ENCODE measurements at places on chromosomes 5 and 9.

DNA sequence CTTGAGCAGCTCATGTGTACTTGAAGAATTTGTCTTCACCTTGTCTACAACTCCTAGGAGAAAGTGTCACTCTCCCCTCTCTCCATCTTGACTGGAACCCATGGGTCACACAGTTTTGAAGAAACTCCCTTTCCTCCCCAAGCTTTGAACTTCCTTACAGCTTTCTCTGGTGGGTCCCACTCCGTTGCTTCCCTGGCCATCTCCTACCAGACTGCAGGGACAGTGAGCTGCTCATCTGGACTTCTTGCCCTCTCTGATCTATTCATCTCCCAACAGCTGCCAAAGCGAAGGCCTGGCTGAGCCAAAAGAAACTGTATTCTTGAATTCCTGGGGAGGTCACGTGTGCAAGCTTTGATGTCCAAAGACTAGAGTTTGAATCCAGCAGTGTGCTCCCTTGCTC, 22.7 kb upstream of the CXCL14 start:
- no peak for DNase-seq

DNA sequence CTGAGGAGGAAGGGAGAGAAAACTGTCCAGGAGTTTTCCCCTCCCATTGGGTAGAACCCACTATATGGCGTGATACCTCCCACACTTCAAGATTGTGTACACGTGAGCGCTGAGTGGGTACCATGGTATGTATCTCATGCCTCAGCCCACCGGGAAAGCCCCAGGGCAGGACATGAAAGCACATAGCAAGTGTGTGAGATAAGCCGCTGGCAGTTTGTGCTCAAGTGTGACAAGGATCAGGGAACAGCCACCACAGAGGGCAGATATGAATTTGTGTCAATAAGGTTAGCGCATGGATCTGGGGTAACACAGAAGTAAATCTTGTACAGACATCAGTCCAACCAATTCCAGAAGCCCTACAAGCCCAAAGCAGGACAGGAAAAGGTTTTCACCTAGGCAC, 42.6 kb upstream of the NAA35 start:
- no peak for DNase-seq

DNA sequence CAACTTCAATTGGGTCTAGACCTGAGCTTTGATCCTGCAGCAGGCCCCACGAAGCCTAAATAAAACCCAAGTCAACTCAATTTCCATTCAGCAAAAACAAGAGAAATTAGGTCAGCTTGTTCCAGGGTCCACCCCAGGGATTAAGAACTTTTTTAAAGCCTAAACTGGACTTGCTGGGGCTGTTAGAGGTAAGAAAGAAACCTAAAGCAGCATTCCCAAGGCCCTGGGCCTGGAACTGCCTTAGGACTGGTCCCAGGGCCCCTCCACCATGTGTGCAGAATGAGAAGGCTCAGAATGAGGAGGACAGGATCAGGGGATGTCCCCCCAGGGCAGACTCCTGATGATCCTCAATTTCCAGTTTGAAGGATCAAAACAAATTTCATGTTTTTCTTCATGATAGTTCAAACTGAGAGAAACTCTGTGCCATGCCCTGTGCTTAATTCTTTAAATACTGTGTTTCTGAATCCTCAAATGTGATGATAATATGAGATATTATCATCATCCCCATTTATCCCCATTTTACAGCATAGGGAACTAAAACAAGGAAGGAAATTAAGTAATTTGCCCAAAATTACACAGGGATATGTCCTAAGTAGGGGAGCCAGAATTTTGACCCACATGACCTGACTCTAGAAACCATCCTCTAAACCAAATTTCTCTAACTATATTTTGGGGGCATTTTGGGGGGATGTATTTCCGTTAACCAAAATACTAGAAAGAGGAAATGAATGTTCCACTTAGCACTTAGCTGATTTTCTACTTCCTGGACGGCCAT, 64.5 kb downstream of the DENND1A start:
- DNase-seq = no peak

- DNase-seq = no peak
Measured at GRCh38 chr9:137494104-137494544, 35.0 kb upstream of the NSMF start.

DNA sequence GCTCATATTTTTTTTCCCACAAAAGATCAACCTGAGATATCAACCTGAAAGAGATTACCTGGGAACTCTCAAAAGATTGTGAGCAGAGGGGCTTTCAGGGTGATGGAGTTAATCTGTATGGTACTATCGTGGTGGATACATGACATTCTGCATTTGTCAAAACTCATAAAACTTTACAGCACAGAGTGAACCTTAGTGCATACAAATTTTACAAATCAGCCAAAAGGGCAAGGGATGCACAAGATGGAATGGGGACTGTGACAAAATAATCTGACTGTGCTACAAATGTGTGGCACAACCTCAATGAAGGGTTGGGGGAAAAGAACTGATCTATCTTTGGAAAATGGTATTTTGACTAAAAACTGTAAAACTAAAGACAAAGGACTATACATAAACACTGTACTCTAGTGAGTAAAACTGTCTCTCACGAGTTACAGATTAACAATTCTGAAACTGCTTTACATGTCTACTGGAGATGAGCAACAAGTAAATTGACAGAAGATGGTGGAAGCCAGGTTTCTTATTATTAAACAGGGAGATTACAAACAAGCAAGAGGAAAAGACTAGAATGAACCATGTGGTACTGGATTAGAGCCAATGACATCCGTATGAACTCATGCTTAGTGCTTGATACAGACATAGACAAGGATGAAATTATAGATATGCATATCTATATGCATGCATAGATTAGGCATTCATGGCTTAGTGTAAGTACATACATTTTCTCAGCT, 24.8 kb upstream of the RLN1 start:
- DNase-seq = no peak

DNA sequence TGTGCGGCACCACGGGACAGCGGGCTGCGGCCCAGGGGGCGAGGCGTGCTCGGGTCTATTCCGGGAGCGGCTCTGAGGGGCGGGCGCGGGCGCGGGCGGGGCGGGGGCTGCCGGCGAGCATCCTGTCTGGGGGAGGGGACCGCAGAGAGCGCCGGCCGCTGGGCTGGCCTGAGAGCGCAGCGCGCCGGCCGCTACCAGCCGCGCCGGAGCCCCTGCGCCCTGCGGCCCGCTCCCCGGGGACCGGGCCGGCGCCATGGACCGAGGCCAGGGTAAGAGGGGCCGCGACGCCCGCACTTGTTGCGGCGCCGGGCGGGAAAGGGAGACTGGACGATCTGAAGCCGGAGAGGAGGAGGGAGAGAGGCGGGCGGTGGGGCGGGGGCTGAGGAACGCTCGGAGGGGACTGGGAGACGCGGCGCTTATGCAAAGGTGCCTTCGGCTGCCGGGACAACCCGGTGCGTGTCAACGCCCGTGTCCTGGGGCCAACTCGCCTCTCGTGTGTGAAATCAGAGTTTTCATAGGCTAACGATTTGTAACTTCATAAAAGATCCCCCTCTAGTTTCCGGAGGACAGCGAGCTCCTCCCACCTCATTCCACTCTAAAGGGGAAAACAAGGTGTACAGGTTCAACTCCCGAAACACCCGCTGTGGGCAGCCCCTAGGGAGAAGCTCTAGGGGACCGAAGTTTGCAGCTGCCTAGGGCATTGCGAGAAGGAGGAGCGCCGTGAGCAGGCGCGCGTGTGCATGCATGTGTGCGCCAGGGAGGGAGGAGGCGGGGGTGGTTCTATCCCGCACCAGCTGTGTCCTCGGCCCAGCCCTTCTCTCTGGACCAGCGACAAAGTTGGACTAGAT, at the start of gene AFAP1L1:
Gene AFAP1L1 (plus strand): TSS at position 144 of the 848 bp plus-strand sequence. CDS start 110 bp downstream, at position 254.
- DNase-seq = no peak

DNA sequence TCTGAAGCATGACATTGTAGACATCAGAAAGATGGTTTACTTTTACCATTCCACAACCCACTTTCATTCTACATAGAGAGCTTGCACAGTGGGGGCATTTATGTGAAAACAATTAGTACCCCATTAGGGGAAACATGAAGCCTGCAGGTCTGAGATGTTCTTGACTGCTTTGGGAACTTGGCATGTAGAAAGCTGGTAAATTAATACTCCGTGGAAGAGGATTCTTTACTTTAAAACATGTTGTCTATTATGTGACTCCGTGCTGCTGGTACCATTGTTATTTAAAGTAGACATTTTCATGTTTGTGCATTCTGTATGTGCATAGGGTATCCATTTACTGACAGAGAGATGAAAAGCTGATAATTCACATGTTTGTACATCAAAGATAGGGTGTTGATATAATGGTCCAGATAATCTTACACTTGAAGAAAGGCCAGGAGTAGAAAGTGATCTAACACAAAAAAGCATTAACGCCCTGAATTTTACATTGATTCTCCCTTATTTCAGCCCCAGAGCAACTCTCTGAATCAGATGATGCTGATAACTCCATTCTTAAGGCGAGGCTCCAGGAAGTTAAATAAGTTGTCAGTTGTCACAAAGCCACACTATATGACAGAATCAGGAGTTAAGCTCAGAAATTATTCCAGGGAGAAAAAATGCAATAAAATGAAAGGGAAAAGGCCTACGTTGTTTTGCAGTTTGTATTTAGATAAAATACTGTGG, 50.1 kb upstream of the CD180 start:
- DNase-seq = no peak

GRCh38 chr5:109654455-109654854, 35.3 kb upstream of the MAN2A1 start:
- DNase-seq = no peak

DNA sequence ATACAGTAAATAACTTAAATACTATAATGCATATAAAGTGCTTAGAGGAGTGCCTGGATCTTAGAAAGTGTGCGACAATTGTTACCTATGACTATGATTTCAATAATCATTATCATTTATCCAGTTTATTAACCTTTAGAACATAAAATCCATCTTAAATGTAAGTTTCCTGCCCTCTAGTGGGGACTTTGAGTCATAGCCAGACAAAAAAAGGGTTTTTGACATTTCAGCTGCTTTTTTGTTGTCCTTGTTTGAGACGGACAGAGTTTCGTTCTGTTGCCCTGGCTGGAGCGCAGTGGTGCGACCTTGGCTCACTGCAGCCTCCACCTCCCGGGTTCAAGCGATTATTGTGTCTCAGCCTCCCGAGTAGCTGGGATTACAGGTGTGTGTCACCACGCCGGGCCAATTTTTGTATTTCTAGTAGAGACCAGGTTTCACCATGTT, 9.7 kb upstream of the C9orf152 start:
- peak; percentile 17 for DNase-seq

GRCh38 chr5:1139331-1140170, 27.7 kb upstream of the SLC12A7 start:
- no peak for DNase-seq

DNA sequence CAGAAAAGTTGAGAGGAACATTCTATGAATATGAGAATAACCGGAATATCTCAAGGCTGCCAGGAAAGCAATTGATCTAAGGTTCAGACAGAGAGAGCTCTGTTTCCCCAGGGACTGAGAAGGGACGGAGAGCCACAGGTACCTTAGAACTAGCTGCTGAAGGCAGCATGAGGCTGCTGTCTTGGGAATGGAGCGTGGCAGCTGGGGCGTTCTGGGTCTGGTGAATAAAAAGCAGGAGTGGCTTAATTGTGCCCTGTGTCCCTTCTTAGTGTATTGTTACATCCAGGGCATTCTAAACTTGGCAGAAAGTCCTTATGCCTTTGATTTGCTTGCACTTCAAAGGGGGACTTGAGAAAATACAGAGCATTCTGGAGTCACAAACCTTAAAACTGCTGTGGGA, 434.5 kb downstream of the KDM4C start:
- DNase-seq = no peak

- no peak for DNase-seq
Measured at GRCh38 chr5:173750538-173751265, 134.3 kb upstream of the BOD1 start.

GRCh38 chr5:106200971-106201370, 1469.8 kb downstream of the EFNA5 start:
- no peak for DNase-seq

- no peak for DNase-seq
Measured at GRCh38 chr5:68659881-68660280, 433.9 kb upstream of the SLC30A5 start.

DNA sequence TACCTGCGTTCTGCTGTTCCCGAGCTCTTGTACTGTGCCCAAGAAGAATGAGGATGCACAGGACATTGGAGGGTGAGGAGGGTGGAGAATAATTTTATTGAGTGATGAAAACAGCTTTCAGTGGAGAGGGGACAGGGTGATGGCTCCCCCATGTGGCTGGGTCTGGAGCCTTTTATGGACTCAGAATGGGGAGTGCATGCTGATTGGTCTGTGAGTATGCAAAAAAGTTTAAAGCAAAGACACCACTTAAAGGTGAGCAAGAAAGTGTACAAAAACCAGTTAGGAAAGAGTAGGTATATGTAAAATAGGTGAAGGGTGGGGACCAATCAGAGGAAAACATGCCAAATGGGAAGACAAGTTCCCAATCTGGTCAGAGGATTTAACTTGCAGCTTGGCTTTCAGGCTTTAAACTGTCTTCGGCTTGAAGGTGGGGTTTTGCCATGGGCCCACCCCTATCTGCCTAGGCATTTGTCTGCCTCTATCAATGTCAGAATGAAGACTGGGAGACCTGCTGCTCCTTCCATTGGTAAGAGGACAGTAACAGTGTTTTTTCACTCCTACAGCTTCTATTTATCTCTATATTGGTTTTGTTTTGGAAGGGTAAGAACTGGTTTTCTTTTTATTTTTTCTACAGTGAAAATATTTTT, 118.0 kb upstream of the RAI14 start:
- no peak for DNase-seq

DNA sequence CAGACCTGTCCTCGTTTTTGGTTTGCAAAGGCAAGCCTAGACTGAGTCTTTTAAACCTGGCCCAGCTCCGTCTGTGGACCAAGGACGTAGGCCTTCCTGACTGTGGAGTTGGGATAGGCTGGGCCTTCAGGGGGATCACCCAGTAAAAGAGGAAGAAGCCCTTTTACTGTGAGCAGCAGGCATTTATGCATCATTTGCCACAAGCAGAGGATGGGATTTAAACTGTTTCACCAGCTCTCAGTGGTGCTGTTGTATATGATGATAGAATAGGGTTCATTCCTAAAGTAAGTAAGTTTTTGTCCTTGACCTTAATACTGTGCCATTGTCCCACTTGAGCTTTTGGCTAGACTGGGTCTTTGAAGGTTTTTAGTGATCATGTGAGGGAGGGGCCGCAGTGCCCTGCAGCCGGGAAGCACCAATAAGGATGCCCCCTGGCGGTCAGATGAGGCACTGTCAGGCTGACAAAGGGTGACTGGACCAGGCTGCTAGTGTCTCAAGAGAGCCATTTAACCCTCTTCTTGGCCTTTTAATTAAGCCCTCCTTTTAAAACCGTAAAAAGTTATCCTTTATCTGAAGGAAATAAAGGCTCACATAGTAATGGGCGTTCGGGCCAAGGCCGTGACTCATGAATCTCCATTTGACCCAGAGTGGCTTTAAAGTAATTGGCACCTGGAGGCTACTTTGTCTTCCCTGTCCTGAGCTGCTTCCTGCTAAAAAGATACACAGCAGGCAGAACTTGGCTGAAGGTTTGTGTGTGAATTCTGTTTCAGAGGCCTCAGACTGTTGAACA, 74.0 kb downstream of the UBAP1 start:
- peak; percentile 44 for DNase-seq

Measured in GM18507 (cell line).